ENCODE measurements at places on chromosomes 6 and 20.
A peak's percentile ranks its signal among the peaks of the same experiment; 100 is the strongest.

- no peaks in the 10 kb centered on the region for H3K36me3 ChIP-seq
- H3K27ac ChIP-seq, result no peak overlapping the region
- peaks cover 6% of the 10 kb centered on the region for H3K27me3 ChIP-seq
- no peaks in the 10 kb centered on the region for H3K4me1 ChIP-seq
- no peak overlapping the region for H3K4me3 ChIP-seq
Observed at GRCh38 chr20:16675001-16675564, 54.7 kb upstream of the SNRPB2 start.

GRCh38 chr20:19712721-19713260, 45.3 kb upstream of the RIN2 start:
- H3K36me3 ChIP-seq, result no peaks in the 10 kb centered on the region
- H3K27ac ChIP-seq, result no peak overlapping the region
- H3K4me3 ChIP-seq, result no peak overlapping the region
- no peaks in the 10 kb centered on the region for H3K4me1 ChIP-seq
- H3K27me3 ChIP-seq, result no peaks in the 10 kb centered on the region

GRCh38 chr20:31475472-31476293, 595 bp downstream of the REM1 start:
- peaks cover 34% of the 10 kb centered on the region for H3K27me3 ChIP-seq
- no peak overlapping the region for H3K27ac ChIP-seq
- no peak for DNase-seq
- no peak overlapping the region for H3K4me3 ChIP-seq

DNA sequence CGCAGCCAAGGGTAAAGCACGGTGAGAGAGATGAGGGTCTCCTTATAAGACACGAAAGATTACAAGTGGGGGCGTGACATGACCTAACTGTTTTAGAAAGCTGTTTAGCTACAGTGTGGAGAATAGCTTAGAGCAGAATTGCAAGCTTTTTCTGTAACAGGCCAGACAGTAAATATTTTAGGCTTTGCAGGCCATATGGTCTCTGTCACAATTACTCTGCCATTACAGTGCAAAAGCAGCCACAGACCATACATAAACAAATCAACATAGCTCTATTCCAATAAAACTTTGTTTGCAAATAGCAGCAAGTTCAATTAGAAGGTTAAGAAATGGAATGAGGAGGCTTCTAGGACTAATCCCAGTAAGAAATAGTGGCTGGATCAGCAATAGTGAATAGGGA, 16.8 kb downstream of the PGM3 start:
- no peaks in the 10 kb centered on the region for H3K4me1 ChIP-seq
- H3K4me3 ChIP-seq, result no peak overlapping the region
- peaks cover 63% of the 10 kb centered on the region for H3K36me3 ChIP-seq
- no peak for DNase-seq

DNA sequence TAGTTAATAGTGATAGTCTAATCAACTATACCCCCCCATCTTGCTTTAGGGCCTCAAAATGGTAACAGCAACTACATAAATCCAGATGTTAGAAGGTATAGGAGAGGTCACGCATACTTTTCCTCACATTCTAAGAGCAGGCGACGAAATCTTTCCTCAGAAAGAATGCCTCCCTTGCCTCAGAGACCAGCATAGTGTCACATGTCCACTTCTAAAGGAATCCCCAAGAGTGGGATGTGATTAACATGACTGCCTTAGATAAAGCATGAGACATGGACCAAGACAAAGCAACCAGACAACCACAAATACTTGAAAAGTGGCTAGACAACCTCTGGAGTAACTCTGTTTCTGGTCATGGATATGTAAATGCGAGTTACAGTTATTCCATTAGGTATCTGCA, 710.7 kb downstream of the EYS start:
- no peak overlapping the region for H3K27ac ChIP-seq
- no peaks in the 10 kb centered on the region for H3K27me3 ChIP-seq
- H3K4me1 ChIP-seq, result no peaks in the 10 kb centered on the region
- no peaks in the 10 kb centered on the region for H3K36me3 ChIP-seq
- no peak overlapping the region for H3K4me3 ChIP-seq
- DNase-seq, result no peak

- no peak for DNase-seq
- no peaks in the 10 kb centered on the region for H3K4me1 ChIP-seq
- peaks cover 46% of the 10 kb centered on the region for H3K27me3 ChIP-seq
- H3K36me3 ChIP-seq, result no peaks in the 10 kb centered on the region
- H3K27ac ChIP-seq, result no peak overlapping the region
- H3K4me3 ChIP-seq, result no peak overlapping the region
Observed at GRCh38 chr20:62474604-62475026, 1.2 kb downstream of the GATA5 start.

DNA sequence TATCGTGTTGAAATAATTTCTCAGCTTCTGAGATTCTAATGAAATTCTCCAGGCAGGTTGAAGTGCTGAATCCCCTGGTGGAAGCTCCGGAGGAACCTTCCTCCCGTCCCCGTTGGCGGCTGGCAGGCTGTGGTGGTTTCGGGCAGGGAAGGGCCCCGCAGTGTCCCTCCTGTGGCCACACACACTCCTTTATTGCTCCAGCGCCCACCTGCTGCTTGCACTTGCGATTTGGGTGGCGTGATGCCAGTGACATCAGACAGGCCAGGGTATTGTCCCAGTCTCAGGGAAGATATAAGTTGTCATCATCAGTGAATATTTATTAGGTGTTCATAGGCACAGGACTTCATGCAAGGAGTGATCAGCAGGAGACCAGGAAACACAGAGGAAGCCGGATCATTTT, 530.4 kb downstream of the QKI start:
- peaks cover 12% of the 10 kb centered on the region for H3K27me3 ChIP-seq
- no peak overlapping the region for H3K4me3 ChIP-seq
- H3K27ac ChIP-seq, result no peak overlapping the region
- no peaks in the 10 kb centered on the region for H3K4me1 ChIP-seq
- DNase-seq, result no peak

- no peaks in the 10 kb centered on the region for H3K27me3 ChIP-seq
- no peak for DNase-seq
- no peaks in the 10 kb centered on the region for H3K36me3 ChIP-seq
- H3K27ac ChIP-seq, result no peak overlapping the region
- no peak overlapping the region for H3K4me3 ChIP-seq
Observed at GRCh38 chr6:48733581-48733980, 622.6 kb upstream of the PTCHD4 start.

DNA sequence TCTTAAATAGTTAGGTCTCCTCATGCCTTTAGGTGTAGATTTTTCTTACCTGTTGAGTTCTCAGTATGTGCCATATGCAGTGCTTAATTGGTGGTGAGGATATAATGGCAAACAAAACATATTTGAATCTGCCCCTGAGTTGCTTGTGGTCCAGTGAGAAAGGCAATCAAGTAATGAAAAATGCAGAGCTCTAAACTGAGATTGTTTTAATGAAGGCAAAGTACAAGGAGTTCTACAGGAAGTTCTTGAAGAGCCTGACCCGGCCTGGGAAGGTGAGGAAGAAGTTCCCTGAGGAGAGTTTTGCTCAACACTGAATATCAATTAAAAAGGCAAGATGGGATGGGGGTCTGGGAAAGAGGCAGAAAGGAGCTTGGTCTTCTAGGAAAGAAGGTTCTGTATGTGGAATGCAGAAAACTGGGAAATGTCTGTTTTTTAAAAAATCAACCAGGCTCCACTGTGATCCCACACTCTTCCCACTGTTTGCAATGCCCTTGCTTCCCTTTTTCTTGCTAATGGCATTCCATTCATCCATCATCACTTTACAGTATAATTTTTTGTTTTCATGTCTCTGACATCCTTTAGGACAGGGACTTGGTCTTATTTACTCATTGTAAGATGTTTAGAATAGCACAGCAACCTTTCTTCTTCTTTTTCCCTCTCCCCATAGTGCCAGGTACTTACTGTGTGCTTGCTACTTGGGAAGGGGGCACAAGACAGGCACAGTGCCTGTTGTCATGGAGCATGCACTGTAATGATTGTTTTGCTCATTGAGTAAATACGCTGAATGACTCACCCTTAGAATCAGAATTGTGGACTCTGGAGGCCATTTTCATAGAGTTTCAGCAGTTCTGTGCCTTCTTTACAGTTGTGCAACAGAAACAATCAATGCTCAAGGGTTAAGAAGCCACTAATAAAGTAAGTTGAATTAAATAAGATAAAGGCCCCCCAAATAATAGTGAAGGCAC, 64.3 kb downstream of the ANKS1A start:
- peaks cover 4% of the 10 kb centered on the region for H3K27me3 ChIP-seq
- H3K4me3 ChIP-seq, result no peak overlapping the region
- no peak overlapping the region for H3K27ac ChIP-seq
- H3K36me3 ChIP-seq, result no peaks in the 10 kb centered on the region

DNA sequence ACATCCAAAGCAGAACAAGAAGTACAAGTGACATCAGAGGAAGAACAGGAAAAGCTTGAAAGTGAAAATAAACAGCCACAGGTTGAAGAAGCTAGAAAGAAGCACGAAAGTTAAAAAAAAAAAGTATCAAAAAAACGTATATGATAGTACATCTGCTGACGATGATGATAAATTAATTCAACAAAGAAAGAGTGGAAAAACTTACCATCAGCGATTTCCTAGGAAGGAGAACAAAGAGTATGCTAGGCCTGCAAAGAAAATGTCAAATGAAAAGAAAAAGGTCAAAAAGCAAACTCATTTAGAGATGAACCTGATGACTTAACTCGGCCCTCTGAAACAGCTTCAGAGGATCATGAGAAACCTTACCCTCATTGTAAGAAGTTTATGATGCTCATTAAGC, 3.7 kb downstream of the SAYSD1 start:
- peak overlapping the region; percentile 93 for H3K4me3 ChIP-seq
- peaks cover 63% of the 10 kb centered on the region for H3K4me1 ChIP-seq
- peak overlapping the region; percentile 100 for H3K27ac ChIP-seq
